Memory B cell (primary cell): ENCODE measurements at places on chromosomes 2 and 18.

DNA sequence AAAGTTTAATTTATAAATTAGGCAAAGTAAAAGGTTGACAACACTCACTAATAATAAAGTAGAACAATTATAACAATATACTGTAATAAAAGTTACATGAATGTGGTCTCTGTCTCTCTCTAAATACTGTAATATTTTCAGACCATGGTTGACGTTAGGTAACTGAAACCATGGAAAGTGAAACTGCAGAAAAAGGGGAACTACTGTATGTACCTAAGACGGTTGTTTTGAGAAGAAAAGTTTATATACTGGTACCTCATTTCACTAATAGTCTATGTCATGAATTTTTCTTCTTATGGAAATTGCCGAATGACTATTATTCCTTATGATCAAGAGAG is 166.7 kb upstream of the ZNF521 start:
- peak; percentile 7 for DNase-seq

- no peak for DNase-seq
Measured at GRCh38 chr2:11056614-11057013, 98.7 kb upstream of the SLC66A3 start.

- no peak for DNase-seq
Measured at GRCh38 chr2:177806025-177806424, 266.6 kb downstream of the PDE11A start.

- peak; percentile 59 for DNase-seq
Measured at GRCh38 chr2:240579771-240580614, 6.5 kb upstream of the CAPN10 start.

DNA sequence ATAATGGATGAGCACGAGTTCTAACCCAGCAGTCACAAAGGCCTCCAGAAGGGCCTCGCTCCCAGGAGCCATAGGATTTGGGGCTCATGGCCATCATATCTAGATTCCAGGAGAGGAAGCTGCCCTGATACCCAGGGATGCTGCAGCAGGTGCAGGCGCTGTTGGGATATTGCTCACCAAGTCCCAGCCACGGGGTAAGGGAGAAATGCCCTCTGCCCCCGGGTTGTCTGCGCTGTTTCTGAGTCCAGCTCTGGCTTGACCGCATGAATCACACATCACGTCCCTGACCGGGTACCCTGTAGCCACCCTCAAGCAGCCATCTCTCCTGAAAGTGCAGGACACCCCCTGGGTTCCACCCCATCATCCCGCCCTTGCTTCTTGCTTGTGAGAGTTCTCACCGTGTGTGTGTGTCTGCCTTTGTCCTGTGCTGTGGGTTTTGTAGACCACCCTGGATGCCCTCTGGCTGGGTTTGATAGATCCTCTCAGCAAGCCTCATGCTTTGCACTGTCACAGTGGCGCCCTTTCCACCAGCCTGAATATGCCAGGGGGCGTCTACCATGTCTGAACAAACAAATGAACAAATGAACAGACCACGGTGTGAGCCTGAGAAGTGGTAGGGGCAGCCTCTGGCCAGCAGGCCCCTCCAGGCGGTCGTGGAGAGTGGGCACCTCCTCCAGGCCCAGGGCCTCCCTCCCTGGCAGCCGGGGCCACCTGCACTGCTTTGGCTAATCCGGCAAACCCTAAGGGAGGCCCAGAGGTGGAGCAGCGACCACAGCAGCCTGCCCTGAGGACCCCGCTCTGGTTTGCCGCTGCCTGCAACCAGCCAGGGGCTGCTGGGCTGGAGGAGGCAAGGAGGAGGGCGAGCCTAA is 32.1 kb downstream of the ADRA2B start:
- no peak for DNase-seq

GRCh38 chr2:205650931-205651330 is 31.4 kb upstream of the NRP2 start:
- DNase-seq = no peak

DNA sequence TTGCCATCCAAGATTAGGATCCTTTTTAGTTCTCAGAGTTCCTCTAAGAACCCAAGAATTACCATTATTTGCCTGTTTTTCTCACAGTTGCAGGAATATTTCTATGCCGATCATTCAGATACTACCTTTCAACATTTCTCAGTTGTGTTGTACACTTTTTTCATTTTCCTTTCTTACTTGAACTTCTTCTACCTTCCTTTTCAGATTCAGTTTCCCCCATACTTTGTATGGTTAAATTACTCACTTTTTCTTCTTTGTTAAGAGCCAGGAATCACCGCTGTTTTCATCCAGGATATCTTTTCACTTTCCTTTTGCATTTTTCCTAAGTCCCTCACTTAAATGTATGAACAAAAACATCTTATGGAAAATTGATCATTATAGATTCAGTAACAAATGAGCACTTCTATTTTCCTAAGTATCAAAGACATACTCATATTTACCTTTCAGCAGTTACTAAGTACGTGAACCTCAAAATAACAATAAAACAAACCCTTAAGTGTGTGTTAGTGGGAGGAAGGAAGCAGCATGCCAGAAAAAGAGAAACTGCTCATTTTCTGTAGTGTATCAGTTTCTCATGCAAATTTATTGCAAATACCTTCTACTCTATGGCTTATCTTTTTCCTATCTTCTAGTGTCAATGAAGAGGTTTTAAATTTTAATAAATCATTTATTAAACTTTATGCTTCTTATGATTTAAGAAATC is 64.3 kb upstream of the STAT1 start:
- no peak for DNase-seq

- DNase-seq = no peak
Measured at GRCh38 chr18:45562567-45563479, 52.5 kb upstream of the SLC14A2 start.

DNA sequence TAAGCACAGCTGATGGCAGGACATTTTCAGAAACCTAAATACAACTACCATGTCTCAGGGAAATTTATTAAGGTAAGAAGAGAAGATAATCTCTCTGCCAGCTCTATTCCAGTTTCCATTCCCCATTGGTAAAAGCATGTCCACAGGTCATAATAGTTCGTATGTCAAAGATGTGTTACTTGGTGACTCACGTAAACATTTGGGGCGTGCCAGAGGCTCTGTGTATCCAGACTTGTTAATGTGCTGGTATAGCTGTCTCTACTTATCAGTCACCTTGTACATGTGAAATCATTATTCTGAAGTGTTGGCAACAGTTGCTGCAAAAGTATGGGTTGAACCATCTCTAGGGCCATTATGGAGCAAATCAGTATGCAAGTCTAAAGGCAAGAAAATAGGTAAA is 1345.1 kb downstream of the SUCLG1 start:
- DNase-seq = no peak

GRCh38 chr18:25469489-25469888 is 117.5 kb upstream of the ZNF521 start:
- no peak for DNase-seq

DNA sequence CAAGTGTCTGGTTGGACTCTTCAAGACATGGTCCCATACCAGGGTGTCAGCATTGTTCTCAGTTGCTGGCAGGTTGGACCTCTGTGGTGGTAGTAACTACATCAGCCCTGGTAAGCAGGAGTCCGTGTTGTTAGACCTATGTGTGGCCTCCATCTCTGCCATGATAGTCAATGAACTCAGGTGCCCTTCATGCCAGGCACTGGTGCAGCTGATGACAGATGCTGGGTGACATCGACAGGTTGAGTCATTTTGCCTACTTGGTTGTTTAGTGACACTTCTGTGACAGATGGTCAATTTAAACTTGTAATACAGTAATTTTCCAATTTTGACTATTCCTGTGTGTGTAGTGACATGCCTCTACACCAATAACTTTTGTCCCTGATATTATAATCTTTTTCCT is 189.7 kb downstream of the SP3 start:
- DNase-seq = no peak

DNA sequence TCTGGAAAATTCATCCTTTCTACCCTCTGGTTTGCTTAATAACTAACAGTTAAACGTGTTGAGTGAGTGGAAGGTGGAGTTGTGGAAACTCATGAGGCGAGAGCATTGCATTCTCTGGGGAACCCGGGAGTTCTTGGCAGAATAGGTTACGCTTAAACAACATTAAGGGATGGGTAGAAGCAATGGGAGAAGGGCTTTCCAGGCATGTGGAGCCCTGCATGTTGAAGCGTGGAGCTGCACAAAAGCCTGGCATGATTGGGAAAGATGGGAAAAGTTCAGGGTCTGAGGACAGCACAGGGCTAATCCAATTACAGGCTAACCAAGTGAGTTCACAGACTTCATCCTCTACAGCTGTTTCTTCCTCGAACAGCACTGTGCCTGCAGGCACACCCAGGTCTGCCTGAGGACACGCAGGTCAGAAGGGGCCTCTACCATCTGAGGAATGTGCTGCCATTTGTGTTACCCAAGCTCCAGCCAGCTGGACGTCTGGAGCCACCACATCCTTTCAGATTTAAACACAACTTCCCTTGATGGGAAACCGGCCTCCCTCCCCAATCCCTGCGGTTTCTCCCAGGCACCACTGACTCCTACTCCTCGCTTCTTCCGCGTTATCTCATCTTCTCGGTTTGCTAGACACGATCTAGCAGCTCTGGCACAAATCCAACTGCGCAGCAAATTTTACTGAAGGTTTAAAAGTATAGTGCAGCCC is 164.2 kb downstream of the ANTXR1 start:
- DNase-seq = no peak

DNA sequence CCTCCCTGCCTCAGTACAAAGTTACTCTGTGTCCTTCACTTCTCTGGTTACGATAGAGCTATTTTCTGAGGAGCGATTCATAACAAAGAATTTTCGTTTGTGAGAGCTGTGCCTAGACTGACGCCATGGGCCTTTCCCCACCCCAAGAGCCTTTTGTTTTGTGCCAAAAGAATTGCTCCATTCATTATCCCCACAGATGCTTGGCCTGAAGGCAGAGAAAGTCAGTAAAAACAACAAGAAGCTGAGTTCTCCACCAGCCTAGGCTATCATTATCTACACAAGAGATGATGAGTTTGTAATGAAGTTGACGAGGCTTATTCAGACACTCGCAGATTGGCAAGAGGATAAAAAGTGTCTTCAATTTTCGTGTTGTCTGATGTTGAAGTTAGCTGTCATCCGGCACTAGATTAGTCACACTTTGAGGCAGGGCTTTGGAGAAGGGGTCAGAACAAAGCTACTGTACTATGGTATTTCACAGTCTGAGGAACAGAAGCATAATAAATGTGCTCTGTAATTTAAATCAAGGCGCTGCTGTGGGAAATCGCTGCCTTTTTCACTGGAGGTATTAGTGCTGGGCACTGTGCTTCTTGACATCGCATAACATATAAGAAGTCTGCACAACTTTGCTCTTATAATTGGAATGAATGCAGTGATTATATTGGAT is 278.4 kb upstream of the FIGN start:
- DNase-seq = no peak
